ENCODE measurements at places on chromosomes 4 and X.

DNA sequence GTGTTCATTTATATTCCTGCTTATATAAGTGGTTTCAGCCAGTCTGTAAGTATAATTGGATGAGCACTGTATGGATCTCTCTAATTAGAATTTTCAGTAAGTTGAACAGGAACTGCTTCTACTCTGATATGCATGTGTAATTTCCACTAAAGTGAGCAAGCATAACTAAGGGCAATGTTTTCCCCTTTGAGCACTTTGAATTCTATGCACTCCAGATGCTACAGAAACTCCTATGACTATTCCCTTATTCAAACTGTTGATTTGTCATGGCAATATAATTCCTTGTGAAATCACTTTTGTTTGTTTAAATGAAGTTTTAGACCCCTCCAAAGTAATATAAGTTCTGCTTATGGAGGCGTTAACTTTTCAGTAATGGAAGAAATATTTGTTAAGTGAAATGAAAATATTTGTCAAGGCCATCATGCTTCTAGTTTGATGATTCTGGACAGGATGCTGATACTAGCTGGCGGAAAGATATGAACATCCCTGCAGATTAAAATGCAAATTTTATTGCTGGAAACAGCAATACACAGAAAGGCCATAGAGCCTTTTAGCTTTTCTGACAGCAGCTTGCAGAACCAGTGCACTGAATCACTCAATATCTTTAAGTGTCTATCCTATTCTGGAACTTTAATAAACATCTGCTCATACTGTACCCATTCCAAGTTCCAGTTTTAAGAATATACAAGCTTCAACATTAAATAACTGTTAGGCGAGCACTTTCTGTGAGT lies 1460.8 kb downstream of the RAPGEF2 start:
- H3K27ac ChIP-seq = no peak overlapping the region
- H3K4me3 ChIP-seq = no peak overlapping the region
- DNase-seq = no peak
- H3K4me1 ChIP-seq = no peaks in the 10 kb centered on the region

GRCh38 chr4:104549736-104550135 lies 55.0 kb upstream of the CXXC4 start:
- no peaks in the 10 kb centered on the region for H3K27me3 ChIP-seq
- no peaks in the 10 kb centered on the region for H3K4me1 ChIP-seq
- H3K36me3 ChIP-seq = no peaks in the 10 kb centered on the region

DNA sequence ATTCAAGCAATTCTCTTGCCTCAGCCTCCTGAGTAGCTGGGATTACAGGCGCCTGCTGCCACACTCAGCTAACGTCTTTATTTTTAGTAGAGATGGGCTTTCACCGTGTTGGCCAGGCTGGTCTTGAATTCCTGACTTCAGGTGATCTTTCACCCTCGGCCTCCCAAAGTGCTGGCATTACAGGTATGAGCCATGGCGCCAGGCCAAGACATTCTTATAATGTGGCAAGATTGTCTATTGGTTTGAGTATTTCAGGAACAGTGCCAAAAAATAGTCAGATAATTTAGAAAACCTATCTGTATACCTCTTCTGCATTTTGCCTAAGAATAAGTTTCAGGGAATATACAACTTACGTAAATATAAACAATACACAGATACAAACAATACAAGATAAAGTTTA lies 136.8 kb downstream of the TMA16 start:
- DNase-seq = no peak
- no peaks in the 10 kb centered on the region for H3K27me3 ChIP-seq
- no peak overlapping the region for H3K27ac ChIP-seq

GRCh38 chr4:95045429-95045828 lies 287.7 kb downstream of the BMPR1B start:
- no peak overlapping the region for H3K27ac ChIP-seq
- H3K4me1 ChIP-seq = no peaks in the 10 kb centered on the region
- DNase-seq = no peak
- H3K36me3 ChIP-seq = no peaks in the 10 kb centered on the region

DNA sequence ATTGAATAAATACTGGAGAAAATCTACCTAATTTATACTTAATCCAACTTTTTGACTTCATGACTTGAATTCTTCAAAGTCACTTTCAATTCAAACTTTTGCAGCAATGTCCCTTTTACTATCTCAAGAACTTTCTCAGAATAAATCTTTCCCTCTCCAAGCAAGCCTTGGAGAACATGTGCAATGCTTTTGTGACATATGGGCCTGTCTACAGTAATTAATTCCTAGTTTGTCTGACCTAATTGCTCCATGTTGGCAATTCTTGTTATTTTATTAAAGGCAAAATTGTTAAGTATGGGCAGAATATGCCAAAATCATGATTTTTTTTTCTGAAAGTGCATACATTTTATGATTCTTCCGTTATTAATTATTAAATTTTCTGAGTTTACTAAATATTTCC lies 1115.3 kb downstream of the PDHA2 start:
- DNase-seq = no peak
- no peak overlapping the region for H3K4me3 ChIP-seq
- H3K27me3 ChIP-seq = no peaks in the 10 kb centered on the region
- no peaks in the 10 kb centered on the region for H3K36me3 ChIP-seq
- no peaks in the 10 kb centered on the region for H3K4me1 ChIP-seq

- no peak for DNase-seq
- no peak overlapping the region for H3K4me3 ChIP-seq
- H3K27me3 ChIP-seq = no peaks in the 10 kb centered on the region
- no peak overlapping the region for H3K27ac ChIP-seq
- no peaks in the 10 kb centered on the region for H3K36me3 ChIP-seq
- H3K4me1 ChIP-seq = no peaks in the 10 kb centered on the region
Observed at GRCh38 chrX:117995378-117995777, 121.2 kb downstream of the KLHL13 start.

DNA sequence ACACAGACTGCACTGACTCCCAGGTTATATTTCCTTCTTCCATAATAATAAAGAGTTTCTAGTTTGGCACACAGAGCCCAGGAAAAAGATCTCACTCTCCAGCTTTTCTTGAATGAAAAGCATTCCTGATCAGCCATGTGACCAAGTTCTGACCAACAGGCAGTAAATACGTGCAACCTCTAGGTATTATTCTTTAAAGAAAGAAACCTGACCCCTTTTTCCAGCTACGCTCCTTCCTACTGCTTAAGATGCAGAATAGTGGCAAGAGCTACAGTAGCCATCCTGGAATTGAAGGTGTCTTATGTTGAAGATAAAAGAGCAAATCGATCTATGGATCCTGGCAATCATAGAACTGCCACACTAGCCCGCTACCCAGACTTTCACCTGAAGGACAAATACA lies 76.7 kb downstream of the LRBA start:
- no peaks in the 10 kb centered on the region for H3K4me1 ChIP-seq
- no peak for DNase-seq
- no peaks in the 10 kb centered on the region for H3K27me3 ChIP-seq
- H3K27ac ChIP-seq = no peak overlapping the region
- H3K36me3 ChIP-seq = no peaks in the 10 kb centered on the region

DNA sequence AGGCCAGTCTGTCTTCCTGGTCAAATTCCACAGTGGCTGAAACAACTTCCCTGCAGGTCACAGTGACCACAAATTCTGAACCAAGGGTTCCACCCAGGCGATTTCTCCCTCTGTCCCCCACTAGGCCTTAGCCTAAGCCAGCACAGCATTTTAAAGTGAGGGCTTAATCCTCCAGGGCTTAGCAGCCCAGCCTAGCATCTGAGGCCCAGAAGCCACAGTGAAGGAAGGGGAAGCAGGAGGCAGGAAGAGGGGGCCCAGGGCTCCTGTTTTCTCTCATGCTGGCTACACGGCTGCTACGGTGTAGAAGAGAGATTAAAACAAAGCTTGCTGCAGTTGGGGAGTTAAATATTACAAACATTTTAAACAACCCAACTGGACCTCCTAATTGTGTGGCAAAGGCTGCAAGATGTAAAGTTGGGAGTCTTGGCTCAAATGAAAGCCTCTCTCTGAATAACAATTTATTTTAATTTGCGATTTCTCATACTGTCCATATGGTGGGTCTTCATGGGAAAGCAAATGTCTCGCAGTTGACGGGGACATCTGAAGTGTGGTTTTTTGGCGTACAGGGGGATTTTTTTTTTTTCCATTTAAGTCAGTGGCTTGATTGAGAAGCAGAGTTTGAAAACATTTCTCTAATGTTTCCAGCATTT lies 170.8 kb upstream of the RAI2 start:
- H3K4me3 ChIP-seq = no peak overlapping the region
- H3K27me3 ChIP-seq = no peaks in the 10 kb centered on the region
- no peaks in the 10 kb centered on the region for H3K36me3 ChIP-seq
- no peaks in the 10 kb centered on the region for H3K4me1 ChIP-seq
- H3K27ac ChIP-seq = no peak overlapping the region

DNA sequence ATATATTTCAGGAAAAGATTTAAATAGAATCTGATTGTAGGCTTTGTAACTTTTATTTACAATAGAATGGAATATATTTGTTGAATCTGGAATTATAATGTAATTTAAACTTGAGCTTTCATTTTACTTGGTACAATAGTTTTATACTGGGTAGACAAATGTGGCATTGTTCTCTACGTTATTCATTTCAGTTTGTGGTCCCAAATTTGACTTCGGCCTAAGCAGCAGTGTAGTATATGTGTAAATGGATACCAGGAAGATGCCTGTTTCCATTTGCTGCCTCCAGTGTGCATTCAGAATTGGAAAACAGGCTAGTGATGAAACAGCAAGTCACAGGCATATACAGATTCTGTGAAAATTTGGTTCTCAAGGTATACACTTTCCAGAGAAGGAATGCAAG lies 77.8 kb downstream of the CLDN22 start:
- DNase-seq = no peak
- no peak overlapping the region for H3K27ac ChIP-seq
- H3K36me3 ChIP-seq = peaks cover 12% of the 10 kb centered on the region
- H3K27me3 ChIP-seq = no peaks in the 10 kb centered on the region

DNA sequence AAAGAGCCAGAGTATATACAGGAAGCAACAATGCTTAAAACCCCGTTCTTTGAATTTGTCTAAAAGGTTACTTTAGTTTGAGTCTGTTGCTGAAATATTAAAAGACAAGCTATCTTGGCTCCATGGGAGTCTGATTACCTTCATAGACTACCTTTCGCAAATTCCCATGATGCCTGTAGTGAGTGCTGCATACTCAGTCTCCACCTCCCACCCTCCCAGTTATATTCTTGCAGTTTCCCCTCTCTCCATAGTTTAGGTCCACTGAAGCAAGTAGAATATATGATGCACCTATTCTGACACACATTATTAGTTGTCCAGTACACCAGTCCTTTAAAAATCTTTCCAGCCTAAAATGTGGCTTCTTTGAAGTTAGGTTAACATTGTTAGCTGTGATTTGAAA lies 2.4 kb downstream of the CNKSR2 start:
- no peaks in the 10 kb centered on the region for H3K36me3 ChIP-seq
- no peak for DNase-seq
- no peak overlapping the region for H3K27ac ChIP-seq

GRCh38 chrX:38651625-38652601 lies 90.6 kb downstream of the TSPAN7 start:
- H3K27ac ChIP-seq = no peak overlapping the region
- no peaks in the 10 kb centered on the region for H3K4me1 ChIP-seq
- no peaks in the 10 kb centered on the region for H3K36me3 ChIP-seq
- no peak overlapping the region for H3K4me3 ChIP-seq
- H3K27me3 ChIP-seq = no peaks in the 10 kb centered on the region

DNA sequence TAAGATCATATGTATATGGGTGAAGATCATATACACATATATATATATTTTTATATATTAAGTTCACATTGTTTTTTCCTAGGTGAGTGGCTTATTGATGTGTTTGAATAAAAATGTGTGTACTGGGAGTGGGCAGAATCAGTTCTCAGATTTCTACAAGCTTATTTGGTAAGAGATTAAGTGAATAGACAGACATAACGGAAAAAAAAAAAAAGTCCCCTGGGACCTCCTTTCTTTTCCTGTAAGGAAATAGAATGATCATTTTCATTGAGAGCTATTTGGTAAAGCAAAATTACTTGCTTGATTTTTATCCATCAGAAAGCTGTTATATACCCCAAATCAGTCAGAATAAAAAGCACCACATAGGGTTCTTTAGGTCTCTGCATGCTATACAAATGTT lies 597.7 kb downstream of the PCDH18 start:
- DNase-seq = no peak
- no peaks in the 10 kb centered on the region for H3K27me3 ChIP-seq
- H3K36me3 ChIP-seq = no peaks in the 10 kb centered on the region
- H3K4me1 ChIP-seq = no peaks in the 10 kb centered on the region
- no peak overlapping the region for H3K4me3 ChIP-seq

- H3K27me3 ChIP-seq = no peaks in the 10 kb centered on the region
- DNase-seq = no peak
- no peak overlapping the region for H3K27ac ChIP-seq
- H3K4me3 ChIP-seq = no peak overlapping the region
Observed at GRCh38 chr4:87950936-87951511, 24.5 kb upstream of the SPP1 start.

DNA sequence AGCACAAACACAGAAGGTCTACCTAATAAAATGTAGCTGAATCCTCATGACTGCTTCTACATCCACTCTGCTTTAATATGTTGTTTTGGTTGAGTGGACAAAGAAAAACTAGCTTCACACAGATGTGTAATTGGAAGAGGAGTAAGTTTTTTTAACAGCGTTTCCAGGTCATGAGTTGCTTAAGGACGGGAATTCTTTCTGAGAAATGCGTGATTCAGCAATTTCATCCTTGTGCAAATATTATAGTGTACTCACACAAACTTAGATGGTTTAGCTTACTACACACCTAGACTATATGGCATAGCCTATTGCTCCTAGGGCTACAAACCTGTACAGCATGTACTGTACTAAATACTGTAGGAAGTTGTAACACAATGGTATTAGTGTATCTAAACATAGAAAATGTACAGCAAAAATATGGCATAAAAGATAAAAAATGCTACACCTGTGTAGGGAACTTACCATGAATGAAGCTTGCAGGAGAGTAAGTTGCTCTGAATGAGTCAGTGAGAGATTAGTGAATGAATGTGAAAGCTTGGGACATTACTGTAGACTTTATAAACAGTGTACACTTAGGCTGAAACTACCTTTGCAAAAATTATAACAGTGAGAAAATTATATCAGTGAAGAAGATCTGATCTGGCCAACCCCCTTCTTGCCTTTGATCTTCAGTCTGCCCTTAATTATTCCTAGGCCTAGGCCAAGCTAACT lies 70.8 kb upstream of the IL15 start:
- no peak for DNase-seq
- peak overlapping the region; percentile 78 for H3K27ac ChIP-seq
- H3K4me1 ChIP-seq = peaks cover 18% of the 10 kb centered on the region
- no peaks in the 10 kb centered on the region for H3K36me3 ChIP-seq

DNA sequence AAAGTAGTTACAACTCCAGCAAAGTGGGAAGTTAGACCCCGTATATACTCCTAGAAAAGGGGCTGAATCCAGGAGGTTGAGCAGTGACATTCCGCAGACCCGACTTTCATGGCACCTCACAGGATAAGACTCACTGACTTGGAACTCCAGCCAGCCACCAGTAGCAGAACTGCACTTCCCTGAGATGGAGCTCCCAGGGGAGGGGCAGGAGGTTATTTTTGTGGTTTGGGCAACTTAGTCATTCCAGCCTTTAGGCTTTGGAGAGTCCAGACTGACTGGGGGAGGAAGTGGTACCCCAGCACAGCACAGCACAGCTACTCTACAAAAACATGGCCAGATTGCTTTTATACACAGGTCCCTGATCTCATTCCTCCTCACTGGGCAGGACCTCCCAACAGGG lies 319.1 kb downstream of the PCDH19 start:
- H3K4me1 ChIP-seq = no peaks in the 10 kb centered on the region
- DNase-seq = no peak
- no peak overlapping the region for H3K27ac ChIP-seq
- no peaks in the 10 kb centered on the region for H3K27me3 ChIP-seq

- no peak overlapping the region for H3K4me3 ChIP-seq
- peak; percentile 62 for DNase-seq
- no peaks in the 10 kb centered on the region for H3K36me3 ChIP-seq
- H3K27ac ChIP-seq = peak overlapping the region; percentile 67
- no peaks in the 10 kb centered on the region for H3K27me3 ChIP-seq
Observed at GRCh38 chr4:86939729-86940575, 5.1 kb downstream of the AFF1 start.

Measured in thyroid gland (tissue), 4 donors.